Stimulated activated CD8-positive, alpha-beta memory T cell treated with anti-CD3 and anti-CD28 coated beads, Interleukin-7, amount 100 ng/mL, for 24 hours (primary cell): ENCODE measurements at places on chromosomes 12 and 14.

GRCh38 chr12:4824380-4824779, 85.3 kb upstream of the KCNA1 start:
- no peak for DNase-seq

- DNase-seq, result no peak
These were observed 284.9 kb downstream of the TMTC2 start for GRCh38 chr12:82971584-82971983.

- no peak for DNase-seq
These were observed 380.1 kb downstream of the RAD51B start for GRCh38 chr14:68199554-68200151.

DNA sequence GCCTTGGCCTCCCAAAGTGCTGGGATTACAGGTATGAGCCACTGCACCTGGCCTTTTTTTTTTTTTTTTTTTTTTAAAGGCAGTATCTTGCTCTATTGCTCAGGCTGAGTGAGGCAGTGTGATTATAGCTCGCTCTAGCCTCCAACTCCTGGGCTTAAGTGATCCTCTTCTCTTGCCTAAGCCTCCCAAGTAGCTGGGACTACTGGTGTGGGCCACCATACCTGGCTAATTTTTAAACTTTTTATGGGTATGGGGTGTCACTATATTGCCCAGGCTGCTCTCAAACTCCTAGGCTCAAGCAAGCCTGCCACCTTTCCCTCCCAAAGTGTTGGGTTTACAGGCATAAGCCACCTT, 58.6 kb downstream of the DIP2B start:
- no peak for DNase-seq

DNA sequence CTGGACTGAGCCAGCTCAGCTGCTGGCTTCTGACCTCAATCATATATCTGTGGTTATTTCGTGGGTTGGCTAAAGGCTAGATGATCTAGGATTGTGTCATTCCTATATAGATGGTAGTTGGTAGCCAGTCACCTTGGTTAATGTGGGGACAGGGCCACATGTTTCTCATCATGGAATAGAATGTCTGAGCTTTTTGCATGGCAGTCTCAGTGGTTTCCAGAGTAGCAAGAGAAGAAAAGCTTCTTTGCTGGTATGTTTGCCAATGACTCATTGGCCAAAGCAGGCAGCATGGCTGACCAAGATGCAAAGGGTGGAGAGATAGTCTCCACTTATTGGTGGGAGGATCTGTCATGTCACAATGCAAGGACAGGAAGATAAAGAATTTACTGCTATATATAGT, 746.4 kb upstream of the FLRT2 start:
- no peak for DNase-seq

- no peak for DNase-seq
These were observed 106.8 kb downstream of the ESR2 start for GRCh38 chr14:64187331-64187730.

DNA sequence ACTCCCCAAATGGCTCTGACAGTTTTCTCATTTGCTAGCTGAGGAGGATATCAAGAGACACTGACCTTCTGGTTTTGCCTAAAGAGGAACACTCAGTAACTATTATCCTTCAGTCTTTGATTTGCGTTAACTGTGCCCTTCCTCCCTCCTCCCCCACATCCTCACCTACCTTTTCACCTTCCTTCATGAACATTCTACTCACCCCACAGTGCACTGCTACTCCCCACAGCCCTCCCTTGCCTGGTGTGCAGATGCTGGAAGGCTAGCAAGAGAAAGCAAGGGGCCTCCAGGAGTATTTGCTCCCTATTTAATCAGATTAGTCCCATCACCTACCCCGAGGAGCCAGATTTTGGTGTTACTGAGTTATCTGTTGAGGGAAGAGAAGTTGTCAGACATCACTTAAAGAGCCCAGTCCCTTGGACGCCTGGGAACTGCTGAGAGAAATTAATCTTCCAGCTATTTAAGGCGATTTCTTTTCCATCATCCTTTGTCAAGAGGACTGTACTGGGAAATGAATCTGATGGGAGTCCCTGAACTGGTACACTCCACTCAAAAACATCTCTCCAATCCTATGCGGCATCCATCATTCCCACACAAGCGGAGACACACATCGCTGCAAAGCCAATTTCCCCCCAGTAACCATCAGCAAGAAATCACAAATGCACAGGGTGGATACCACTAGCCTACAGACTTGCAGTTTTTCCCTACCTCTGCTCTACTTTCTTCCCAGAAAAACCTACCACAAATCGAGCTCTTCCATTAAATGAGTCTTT, 11.5 kb downstream of the PSMB5 start:
- no peak for DNase-seq

- DNase-seq, result no peak
These were observed 28.2 kb upstream of the KCNA1 start for GRCh38 chr12:4881266-4882064.

- no peak for DNase-seq
These were observed 11.9 kb upstream of the TMEM119 start for GRCh38 chr12:108609537-108610335.

GRCh38 chr14:69043596-69044260, 64.6 kb upstream of the ACTN1 start:
- DNase-seq, result no peak

- DNase-seq, result no peak
These were observed 20.2 kb downstream of the CLSTN3 start for GRCh38 chr12:7150356-7150755.

GRCh38 chr14:86363047-86363446, 833.1 kb downstream of the FLRT2 start:
- no peak for DNase-seq

DNA sequence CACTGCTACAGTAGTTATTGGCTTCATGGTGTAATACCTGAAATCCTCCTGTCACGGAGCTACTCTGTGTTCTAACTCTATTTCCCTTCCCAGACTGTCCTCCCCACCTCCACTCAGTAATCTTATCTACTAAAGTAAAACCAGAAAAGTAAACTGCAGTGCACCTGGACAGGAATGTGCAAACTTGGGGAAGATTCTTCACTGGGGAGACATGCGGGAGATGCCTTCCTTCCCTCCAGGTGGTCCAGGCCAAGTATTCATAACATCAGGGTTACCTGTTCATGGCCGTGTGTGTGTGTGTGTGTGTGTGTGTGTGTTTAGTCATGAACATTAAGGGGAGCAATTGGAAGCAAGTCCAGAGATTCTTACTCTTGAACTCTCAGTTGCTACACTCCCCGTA, 84.1 kb downstream of the IFNG start:
- DNase-seq, result no peak

GRCh38 chr14:75141967-75142366, 15.1 kb upstream of the NEK9 start:
- no peak for DNase-seq

DNA sequence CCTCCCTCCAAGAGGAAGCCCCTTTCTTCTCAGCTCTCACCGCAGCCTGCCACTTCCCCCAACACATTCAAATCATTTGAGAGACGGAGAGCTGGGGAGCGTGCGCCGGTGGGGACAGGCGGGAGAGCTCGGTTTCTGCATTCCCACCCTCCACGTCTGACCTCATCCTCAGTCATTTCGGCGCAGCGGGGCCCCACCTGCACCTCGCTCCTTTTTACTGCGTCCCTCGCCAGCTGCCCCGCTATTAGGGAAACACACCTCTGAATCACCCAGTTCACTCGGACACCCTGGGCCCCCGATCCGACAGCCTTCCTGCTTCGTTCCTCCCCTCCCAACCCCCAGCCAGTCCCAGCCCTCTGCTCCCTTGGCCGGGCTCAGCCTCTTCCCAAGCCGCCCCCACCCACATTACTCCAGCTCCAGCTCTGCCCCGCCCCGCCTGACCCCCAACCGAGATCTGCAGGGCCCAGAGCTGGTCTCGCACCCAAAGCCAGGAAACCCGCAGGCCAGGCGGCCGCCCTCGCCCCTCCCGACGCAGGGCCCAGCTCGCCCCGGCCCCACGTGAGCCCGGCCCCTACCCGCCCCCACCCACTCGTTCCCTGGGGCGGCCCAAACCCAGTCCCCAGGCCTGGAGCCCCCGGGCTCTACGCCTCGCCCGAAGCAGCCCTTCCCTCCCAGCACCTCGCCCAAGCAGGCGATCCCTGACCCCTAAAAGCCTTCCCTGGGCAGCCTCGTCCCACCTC, 783 bp downstream of the CORO1C start:
- peak; percentile 36 for DNase-seq

DNA sequence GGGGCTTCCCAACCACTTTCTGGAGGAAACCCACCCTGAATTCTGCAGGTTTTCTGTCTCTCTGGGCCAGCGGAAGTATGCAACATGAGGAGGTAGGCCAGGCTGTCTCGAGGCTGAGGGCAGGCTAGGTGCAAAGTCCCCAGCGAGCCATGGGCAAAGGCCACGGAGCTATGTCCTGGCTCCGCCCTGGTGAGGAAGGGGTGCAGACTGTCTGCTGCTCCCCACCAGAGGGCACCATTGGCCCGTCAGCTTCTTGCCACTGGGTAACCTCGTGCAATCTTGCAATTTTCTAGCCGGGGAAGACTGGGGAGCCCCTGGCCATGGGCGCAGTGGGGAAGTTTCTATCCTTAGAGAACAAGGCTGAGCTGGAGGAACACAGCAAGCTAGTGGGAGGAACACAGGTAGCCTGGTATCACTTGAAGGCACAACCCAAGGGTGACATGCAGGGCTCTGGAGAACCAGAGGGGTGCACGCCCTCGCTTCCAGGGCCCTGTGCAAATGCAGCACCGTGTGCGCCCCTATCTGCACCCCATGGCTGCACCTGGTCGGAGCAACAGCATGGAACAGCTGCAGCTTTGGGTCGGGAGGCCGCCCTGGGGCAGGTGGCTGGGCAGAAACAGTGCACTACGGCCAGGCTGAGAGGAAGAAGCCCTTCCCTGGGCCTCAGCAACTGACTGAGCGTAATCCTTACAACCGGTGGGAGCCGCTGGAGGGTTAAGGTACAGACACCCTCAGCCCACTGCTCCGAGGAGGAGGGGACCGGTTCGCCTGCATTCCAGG, 27.6 kb upstream of the RPLP0 start:
- peak; percentile 83 for DNase-seq

DNA sequence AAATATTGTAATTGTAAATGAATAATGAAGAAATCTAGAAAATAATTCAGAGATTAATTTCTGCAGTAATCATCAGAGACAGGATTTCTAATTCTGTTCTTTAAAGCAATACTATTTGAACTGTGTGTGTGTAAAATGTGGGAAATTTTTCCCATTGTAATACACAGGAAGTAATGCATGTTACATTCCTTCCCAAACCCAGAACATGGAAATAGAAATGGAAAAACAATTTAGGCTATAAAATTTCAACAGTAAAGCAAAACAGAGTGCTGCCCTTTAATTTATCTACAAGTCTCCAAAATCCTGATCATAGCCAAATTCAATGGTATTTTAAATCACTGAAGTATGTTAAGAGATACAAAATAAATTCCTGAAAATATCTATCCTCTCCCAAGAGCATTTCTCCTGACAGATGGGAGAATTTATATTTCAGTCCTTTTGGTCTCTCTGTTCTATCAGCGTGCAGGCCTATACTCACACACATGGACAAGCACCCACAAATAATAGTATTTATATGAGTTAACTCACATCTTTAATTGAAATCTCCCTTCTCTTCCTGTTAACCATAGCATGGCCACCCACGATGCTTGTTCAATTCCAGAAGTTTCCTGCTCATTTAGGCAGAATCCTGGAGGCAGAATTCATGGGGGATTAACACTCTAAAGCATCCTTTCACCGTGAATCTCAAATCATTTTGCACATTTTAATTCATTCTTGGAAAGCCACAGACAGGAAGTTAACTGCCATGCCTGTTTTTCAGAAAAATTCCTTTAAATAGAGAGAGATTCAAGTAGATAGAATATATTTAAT, 1465.4 kb upstream of the FLRT2 start:
- DNase-seq, result no peak

DNA sequence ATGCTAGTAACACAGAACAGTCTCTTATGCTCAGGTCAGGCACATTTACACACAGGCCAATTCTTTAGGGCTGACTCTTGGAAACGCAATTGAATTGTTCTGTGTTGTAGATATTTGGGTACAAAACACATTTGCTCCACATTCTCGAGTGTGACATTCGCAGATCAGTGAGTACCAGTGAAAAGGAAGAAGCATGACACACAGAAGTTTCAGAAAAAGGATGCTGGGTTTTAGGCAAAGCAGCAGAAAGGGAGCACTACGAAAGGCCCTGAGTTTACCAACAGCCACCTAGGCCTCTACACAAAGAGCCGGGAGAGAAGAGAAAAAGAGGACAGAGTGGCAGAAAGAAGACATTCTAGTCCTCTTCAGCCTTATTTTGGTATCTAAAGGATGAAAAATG, 254.4 kb upstream of the BTG1 start:
- DNase-seq, result no peak

DNA sequence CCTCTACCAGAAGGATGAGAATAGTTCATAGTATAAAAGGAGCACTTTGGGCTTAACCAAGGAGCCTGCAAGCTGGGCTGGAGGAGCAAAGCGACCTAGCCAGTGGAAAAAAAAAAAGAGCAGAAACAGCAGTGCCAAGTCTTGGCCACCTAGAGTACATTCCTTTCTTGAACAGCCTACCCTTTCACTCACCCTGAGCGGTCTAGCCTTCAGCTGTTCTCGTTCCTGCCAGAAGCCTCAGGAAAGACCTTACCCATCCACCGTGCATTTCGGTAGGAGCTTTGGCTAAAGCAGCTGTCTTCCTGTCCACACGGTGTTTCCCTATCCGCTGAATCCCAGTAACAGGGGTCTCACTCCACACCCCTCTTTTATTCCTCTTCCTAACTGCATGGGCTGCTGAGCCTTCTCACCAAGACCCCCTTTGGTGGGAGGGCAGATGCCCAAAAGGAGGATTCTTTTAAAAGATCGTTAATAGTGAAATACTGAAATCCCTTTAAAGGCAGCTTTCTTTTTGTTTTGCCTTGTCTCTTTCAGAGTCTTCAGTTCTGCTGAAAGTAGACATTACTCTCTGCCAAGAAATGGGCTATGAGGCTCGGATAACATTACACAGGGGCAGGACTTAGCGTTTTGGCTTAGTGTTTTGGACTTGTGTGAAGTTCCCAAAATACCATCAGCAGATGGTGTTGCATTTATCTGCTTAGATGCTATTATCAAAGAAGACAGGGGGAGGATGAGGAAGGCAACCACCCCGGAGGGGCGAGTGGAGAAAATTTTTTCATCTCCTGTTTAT, 88.5 kb upstream of the METAP2 start:
- no peak for DNase-seq

- no peak for DNase-seq
These were observed 160.4 kb downstream of the CACNA1C start for GRCh38 chr12:2212971-2213869.
